Endothelial cell (in vitro differentiated cells): ENCODE measurements at places on chromosomes 5 and 9.

DNA sequence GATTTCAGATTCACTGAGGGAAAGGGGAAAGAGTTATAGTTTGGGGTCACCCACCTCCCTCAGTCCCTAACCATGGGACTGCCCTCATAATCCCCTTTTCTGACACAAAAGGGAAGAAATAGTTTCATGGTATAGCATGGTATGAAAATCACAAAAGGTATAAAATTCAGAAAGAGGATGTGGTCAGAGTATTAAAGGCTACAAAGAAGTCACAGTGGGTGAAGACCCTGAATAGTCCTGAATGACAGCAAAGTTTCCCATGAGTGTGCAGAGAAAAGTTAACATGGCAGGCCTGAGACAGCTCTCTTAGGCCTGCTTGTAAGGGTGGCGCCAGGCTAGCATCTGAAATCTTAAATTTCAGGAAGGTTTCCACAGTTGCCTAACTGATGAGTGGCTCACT lies 290.6 kb upstream of the ZNF608 start:
- H3K4me3 ChIP-seq: no peak overlapping the region
- DNase-seq: no peak
- no peak overlapping the region for H3K27ac ChIP-seq
- no peaks in the 10 kb centered on the region for H3K27me3 ChIP-seq

DNA sequence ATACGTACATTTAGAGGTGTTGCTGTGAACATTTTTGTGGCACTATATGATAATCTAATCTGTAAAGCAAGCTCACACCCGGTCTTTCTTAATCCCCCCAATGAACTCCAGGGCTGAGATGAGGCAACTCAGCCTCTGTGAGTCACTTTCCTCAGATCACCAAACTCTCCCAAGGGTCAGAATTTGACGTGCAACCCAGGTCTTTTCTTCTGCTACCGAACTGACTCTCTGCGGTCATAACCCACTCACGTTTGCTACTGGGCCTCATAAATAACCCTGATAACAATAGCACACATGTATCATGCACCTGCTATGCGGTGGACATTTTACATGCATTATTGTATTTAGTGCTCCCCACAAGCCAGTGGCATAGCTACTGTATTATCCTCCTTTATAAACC lies 153.1 kb downstream of the DROSHA start:
- no peak for DNase-seq
- H3K4me1 ChIP-seq: peaks cover 20% of the 10 kb centered on the region
- no peak overlapping the region for H3K4me3 ChIP-seq
- no peaks in the 10 kb centered on the region for H3K36me3 ChIP-seq
- no peak overlapping the region for H3K27ac ChIP-seq

DNA sequence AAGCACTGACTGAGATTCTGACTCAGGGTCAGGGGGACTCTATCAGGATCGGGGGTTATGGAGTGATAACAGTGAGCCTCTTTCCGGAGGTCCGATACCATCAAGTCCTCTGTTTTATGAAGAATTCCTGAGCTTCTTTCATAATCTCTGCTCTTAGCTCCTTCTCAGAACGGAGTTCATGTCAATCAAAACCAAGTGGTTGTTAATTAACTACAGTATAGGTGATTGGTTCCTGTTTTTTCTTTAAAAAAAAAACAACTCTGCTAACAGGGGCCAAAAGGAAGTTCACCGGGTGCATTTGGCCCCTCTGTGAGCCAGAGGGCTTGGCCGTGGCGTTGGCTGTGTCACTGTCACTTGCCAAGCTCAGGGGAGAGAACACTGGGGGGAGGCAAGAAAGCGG lies 4.0 kb downstream of the GFI1B start:
- H3K27ac ChIP-seq: no peak overlapping the region
- H3K4me1 ChIP-seq: peaks cover 14% of the 10 kb centered on the region
- no peak for DNase-seq
- H3K27me3 ChIP-seq: peaks cover 5% of the 10 kb centered on the region
- no peaks in the 10 kb centered on the region for H3K36me3 ChIP-seq
- no peak overlapping the region for H3K4me3 ChIP-seq

- peaks cover 8% of the 10 kb centered on the region for H3K27me3 ChIP-seq
- DNase-seq: no peak
- H3K4me3 ChIP-seq: no peak overlapping the region
- no peaks in the 10 kb centered on the region for H3K4me1 ChIP-seq
Observed at GRCh38 chr9:84521208-84521607, 148.3 kb upstream of the NTRK2 start.

GRCh38 chr9:90092508-90092907 lies 487.7 kb downstream of the GADD45G start:
- H3K4me3 ChIP-seq: no peak overlapping the region
- peaks cover 4% of the 10 kb centered on the region for H3K4me1 ChIP-seq
- peaks cover 2% of the 10 kb centered on the region for H3K27me3 ChIP-seq

GRCh38 chr5:142615948-142616347 lies 69.9 kb downstream of the FGF1 start:
- H3K4me3 ChIP-seq: no peak overlapping the region
- no peak for DNase-seq
- peaks cover 10% of the 10 kb centered on the region for H3K4me1 ChIP-seq
- H3K27me3 ChIP-seq: no peaks in the 10 kb centered on the region

- peaks cover 17% of the 10 kb centered on the region for H3K27me3 ChIP-seq
- no peak for DNase-seq
- H3K4me1 ChIP-seq: peaks cover 11% of the 10 kb centered on the region
- H3K27ac ChIP-seq: no peak overlapping the region
- H3K4me3 ChIP-seq: no peak overlapping the region
Observed at GRCh38 chr5:172599204-172599567, 41.9 kb upstream of the NEURL1B start.

DNA sequence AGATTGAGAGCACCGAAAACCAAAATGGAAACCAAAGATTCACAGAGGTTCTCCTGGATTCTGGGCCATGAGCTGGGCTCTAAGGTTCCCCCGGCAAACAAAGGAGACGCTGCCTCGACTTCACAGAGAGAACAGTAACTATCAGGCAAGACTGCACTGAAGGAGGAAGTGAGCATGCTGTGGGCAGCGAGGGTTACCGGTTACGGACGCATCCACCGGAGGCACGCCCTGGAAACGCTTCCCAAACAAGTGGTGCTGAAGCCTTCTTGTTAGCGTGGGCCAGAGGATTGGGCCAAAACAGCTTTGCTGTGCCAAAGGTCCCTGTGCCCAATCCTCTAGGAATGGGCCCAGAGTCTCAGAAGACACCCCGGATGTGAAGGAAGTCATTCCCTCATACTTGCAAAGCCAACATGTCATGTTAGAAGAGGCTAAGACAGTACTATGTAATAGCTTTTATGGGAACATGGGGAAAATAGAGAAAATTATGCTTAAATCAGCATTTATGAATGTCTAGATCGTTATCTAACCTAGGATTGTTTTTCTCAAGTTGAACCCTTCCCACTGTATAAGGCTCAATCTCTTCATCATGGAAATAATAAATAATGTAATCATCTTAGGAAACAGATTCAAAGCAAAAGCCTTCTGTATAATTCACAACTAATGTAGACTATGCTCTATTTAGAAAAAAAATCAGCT lies 145.4 kb downstream of the GABBR2 start:
- DNase-seq: no peak
- no peaks in the 10 kb centered on the region for H3K36me3 ChIP-seq
- no peak overlapping the region for H3K27ac ChIP-seq
- peaks cover 4% of the 10 kb centered on the region for H3K4me1 ChIP-seq
- H3K27me3 ChIP-seq: peaks cover 7% of the 10 kb centered on the region

- no peaks in the 10 kb centered on the region for H3K4me1 ChIP-seq
- no peak overlapping the region for H3K27ac ChIP-seq
- peaks cover 4% of the 10 kb centered on the region for H3K27me3 ChIP-seq
- DNase-seq: no peak
- no peaks in the 10 kb centered on the region for H3K36me3 ChIP-seq
Observed at GRCh38 chr9:130543859-130544258, 35.5 kb upstream of the FUBP3 start.

- H3K4me3 ChIP-seq: no peak overlapping the region
- no peak overlapping the region for H3K27ac ChIP-seq
- H3K27me3 ChIP-seq: no peaks in the 10 kb centered on the region
Observed at GRCh38 chr5:101515721-101516120, 612.6 kb upstream of the ST8SIA4 start.

GRCh38 chr5:159855476-159856191 lies 60.6 kb upstream of the ADRA1B start:
- H3K27me3 ChIP-seq: peaks cover 1% of the 10 kb centered on the region
- no peak overlapping the region for H3K27ac ChIP-seq
- H3K4me1 ChIP-seq: no peaks in the 10 kb centered on the region
- no peak overlapping the region for H3K4me3 ChIP-seq
- no peak for DNase-seq

DNA sequence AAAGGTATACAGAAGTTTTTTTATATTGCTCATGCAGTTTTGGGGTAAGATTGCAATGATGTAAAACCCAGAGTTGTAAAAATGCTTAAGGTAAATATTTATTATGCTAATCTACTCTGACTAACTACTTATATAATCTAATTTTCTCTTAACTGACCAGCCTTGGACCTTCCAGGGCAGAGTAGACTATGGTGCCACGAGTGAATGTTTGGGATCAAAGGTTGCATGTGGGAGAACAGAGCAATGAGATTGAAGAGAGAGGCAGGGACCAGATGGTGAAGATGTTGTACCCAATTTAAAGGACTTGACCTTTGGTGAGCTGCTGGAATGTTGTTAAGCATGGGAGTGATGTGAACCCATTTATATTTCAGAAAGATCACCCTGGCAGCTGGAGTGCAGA lies 34.8 kb upstream of the PANK3 start:
- H3K4me1 ChIP-seq: no peaks in the 10 kb centered on the region
- H3K27me3 ChIP-seq: peaks cover 3% of the 10 kb centered on the region
- no peak overlapping the region for H3K27ac ChIP-seq
- no peak overlapping the region for H3K4me3 ChIP-seq
- no peaks in the 10 kb centered on the region for H3K36me3 ChIP-seq

- H3K4me3 ChIP-seq: no peak overlapping the region
- peaks cover 67% of the 10 kb centered on the region for H3K4me1 ChIP-seq
- H3K36me3 ChIP-seq: no peaks in the 10 kb centered on the region
- no peak for DNase-seq
- no peak overlapping the region for H3K27ac ChIP-seq
Observed at GRCh38 chr9:38061326-38061977, 7.6 kb downstream of the SHB start.

DNA sequence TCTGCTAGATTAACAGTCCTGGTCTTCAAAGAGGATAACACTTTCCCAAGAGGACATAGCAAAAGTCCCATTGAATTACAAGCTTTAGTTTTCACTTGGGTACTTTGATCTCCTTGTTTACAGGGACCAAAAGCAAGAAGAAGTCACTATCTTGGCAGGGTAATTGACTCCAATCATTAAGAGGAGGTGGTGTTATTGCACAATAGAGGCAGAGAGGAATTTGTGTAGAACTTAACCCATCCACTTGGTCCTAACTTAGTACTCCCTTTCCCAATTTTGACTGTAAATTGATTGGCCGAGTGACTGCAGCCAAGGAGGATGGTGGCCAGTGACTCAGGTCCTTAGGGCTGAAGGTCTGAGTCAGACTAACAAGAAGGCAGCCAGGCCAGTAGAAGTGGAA lies 9.3 kb upstream of the TRPC7 start:
- peaks cover 10% of the 10 kb centered on the region for H3K4me1 ChIP-seq
- H3K4me3 ChIP-seq: no peak overlapping the region
- DNase-seq: no peak
- H3K27ac ChIP-seq: no peak overlapping the region
- no peaks in the 10 kb centered on the region for H3K36me3 ChIP-seq

GRCh38 chr5:173328844-173329490 lies 753 bp upstream of the STC2 start:
- H3K36me3 ChIP-seq: peaks cover under 1% of the 10 kb centered on the region
- H3K27ac ChIP-seq: peak overlapping the region; percentile 68
- H3K27me3 ChIP-seq: peaks cover 13% of the 10 kb centered on the region

- no peaks in the 10 kb centered on the region for H3K36me3 ChIP-seq
- H3K4me3 ChIP-seq: no peak overlapping the region
- no peak for DNase-seq
- H3K4me1 ChIP-seq: no peaks in the 10 kb centered on the region
- H3K27me3 ChIP-seq: no peaks in the 10 kb centered on the region
- no peak overlapping the region for H3K27ac ChIP-seq
Observed at GRCh38 chr5:68738841-68739240, 355.0 kb upstream of the SLC30A5 start.

- H3K27ac ChIP-seq: no peak overlapping the region
- DNase-seq: no peak
- H3K4me3 ChIP-seq: no peak overlapping the region
- no peaks in the 10 kb centered on the region for H3K36me3 ChIP-seq
- H3K27me3 ChIP-seq: no peaks in the 10 kb centered on the region
Observed at GRCh38 chr5:146520731-146521130, 4.7 kb upstream of the GPR151 start.

DNA sequence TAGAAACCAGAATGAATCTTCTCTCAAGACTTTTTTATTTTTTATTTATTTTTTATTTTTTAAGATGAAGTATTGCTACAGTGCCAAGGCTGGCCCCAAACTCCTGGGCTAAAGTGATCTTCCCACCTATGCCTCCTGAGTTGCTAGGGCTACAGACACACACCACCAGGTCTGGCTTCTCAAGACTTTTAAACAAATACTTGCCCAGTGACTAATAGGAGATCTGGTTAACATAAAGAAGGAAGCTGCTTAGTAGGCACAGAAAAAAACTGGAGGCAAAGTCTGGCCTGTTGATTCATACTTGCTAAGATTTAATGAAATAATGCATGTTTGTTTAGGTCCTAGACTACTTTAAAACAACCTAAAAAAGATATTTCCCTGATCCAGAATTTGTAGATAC lies 43.8 kb downstream of the SLC38A9 start:
- no peaks in the 10 kb centered on the region for H3K4me1 ChIP-seq
- no peak overlapping the region for H3K4me3 ChIP-seq
- no peak overlapping the region for H3K27ac ChIP-seq
- no peak for DNase-seq
- peaks cover 4% of the 10 kb centered on the region for H3K36me3 ChIP-seq

DNA sequence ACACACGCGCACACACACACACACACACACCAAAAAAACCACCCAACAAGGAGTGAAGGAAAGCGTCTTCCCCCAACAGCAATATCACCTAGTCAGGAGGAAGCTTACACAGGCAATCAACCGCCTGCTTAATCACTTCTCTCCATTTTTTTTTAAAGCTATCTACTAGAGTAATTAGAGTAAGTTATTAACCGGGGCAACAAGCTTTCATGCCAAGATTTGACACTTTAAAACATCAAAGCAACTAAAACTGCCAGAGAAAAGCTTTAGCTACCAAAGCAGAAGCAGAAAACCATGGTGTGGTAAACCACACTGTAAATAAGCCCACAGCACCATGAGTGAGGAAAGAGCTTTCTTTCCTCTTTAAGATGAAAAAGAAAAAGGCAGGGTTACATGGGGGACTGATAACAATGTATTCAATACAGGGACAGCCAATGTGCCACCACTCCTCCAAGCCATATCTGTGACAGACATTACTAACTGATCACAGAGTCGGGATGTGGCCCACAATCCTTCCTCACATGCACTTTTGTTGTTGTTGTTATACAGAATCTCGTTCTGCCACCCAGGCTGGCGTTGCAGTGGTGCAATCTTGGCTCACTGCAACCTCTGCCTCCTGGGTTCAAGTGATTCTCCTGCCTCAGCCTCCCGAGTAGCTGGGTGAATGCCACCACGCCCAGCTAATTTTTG lies 282.1 kb downstream of the CRB2 start:
- no peak overlapping the region for H3K27ac ChIP-seq

- no peaks in the 10 kb centered on the region for H3K36me3 ChIP-seq
- H3K27me3 ChIP-seq: peaks cover 10% of the 10 kb centered on the region
- no peak overlapping the region for H3K27ac ChIP-seq
- H3K4me3 ChIP-seq: no peak overlapping the region
Observed at GRCh38 chr9:114110180-114110579, 11.1 kb upstream of the KIF12 start.

GRCh38 chr5:124738681-124739633 lies 7.5 kb downstream of the ZNF608 start:
- no peaks in the 10 kb centered on the region for H3K36me3 ChIP-seq
- peaks cover 51% of the 10 kb centered on the region for H3K4me1 ChIP-seq
- H3K27me3 ChIP-seq: peaks cover 2% of the 10 kb centered on the region
- peak overlapping the region; percentile 22 for H3K4me3 ChIP-seq
- DNase-seq: peak; percentile 38
- H3K27ac ChIP-seq: peak overlapping the region; percentile 94
